ENCODE measurements at places on chromosomes 7 and 10. TPM values are rescaled to one million over a fixed set of nuclear protein-coding genes. Genes with fewer than 3 reads are reported as not detected.

DNA sequence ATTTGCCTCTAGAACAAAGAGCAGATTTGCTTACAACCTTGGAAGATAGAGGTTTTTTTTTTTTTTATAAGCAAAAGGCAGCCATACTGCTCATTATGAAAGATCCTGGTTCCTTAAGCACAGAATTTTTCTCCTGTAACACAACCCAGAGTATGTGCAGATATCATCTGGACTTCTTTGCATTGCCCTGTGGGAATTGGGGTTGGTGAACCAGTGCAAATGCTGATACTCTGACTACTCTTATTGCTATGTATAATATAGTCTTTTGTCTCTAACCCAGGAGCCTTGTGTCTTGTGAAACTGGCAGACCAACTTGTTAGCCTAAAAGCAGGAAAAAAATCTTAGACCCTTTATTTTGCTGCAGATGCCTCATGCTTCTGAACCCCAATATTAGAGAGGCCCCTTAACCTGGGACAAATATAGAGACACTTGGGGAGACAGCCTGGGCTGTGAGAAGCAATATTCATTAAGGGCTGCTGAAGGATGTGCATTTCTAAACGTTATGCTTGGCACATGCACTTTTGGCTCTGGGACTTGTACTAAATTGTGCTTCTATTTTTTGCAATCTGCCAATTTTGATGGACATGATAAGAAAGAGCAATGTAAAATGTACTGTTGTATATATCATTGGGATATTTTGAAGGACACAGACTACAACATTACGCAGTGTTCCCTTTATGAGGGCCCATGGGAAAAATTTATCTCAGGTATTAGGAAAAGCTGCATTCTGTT is 78.9 kb downstream of the ANLN start:
- no peaks in the 10 kb centered on the region for H3K4me1 ChIP-seq
- H3K36me3 ChIP-seq, result peaks cover 4% of the 10 kb centered on the region
- no peak overlapping the region for H3K4me3 ChIP-seq
- no peak overlapping the region for H3K27ac ChIP-seq
- H3K27me3 ChIP-seq, result no peaks in the 10 kb centered on the region

DNA sequence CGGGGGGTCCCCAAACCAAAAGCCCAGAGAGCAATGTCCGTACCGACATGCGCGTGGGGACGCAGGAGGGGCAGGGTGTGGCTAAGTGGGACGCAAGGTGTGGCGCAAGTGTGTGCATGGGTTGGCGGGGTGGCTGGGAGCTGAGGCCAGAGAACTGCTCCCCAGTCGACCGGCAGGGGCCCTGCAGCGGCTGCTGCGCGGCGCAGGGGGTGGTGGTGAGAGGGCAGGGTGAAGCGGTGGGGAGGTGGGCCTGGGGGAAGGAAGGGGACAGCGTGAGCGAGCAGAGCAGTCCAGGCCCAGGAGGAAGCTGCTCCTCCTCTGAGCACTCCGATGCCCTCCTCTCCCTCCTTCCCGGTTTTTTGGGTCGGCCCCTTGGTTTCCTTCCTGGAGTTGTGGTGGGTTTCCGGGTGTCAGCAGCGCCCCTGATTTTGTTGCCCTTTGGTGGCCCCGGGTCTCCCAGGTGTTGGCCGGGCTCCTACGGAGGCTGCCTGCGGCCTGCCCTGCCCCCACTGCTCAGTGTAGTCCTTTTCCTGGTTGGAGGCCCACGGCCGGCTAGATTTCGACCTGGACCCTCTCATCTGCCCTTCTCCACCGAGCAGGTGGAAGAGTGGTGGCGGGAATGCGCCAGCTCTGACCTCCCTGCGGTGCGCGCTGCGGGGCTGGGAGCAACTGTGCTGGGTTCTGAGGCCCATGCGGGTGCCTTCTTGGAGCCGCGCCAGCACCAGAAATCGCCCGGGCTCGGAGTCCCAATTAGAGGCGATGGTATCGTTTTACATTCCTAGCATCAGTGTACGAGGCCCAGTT is 40.5 kb upstream of the COMTD1 start:
- no peaks in the 10 kb centered on the region for H3K4me1 ChIP-seq
- no peak overlapping the region for H3K27ac ChIP-seq
- peak; percentile 55 for DNase-seq
- H3K36me3 ChIP-seq, result no peaks in the 10 kb centered on the region
- H3K4me3 ChIP-seq, result no peak overlapping the region

The RASSF4 gene
- 11.5 TPM for total RNA-seq

DNA sequence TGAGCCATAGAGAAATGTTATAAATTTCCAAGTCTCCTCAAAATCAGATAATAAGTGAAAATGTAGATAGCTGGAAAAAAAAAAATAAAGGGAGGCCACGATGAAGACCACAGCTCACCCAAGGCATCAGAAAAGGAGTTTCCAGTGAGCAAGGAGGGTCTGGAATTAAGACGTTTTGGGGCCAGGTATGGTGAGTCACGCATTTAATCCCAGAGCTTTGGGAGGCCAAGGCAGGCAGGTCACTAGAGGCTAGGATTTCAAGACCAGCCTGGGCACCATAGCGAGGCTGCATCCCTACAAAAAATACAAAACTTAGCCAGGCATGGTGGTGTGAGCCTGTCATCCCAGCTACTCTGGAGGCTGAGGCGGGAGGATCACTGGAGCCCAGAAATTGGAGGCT is 65.5 kb downstream of the ASB13 start:
- H3K36me3 ChIP-seq, result no peaks in the 10 kb centered on the region
- no peak overlapping the region for H3K4me3 ChIP-seq
- H3K27ac ChIP-seq, result no peak overlapping the region
- H3K4me1 ChIP-seq, result no peaks in the 10 kb centered on the region

DNA sequence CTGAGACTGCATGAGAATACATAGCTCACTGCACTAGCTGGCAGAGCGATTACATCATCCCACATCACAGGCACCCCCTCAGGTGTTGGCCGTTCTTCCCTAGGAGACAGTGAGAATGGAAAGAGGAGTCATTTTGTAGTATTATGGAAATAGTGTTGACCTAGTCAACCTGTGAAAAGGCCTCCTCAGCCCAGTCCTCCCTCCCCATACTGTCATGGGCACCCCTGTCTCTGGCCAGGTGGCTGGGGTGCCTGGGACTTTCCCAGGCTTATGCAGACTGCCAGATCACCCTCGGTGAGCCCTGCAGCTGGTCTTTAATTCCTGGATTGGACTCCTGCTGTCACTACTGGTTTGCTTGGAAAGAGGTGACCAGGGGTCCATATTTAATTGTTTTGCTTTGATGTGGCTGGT is 4.0 kb downstream of the INPP5A start:
- no peak for DNase-seq
- peaks cover 2% of the 10 kb centered on the region for H3K36me3 ChIP-seq
- H3K4me1 ChIP-seq, result no peaks in the 10 kb centered on the region
- no peak overlapping the region for H3K27ac ChIP-seq
- H3K27me3 ChIP-seq, result no peaks in the 10 kb centered on the region
- H3K4me3 ChIP-seq, result no peak overlapping the region

The EBLN1 gene
- not detected for total RNA-seq

GRCh38 chr10:63628526-63629362 is 107.5 kb downstream of the REEP3 start:
- H3K4me3 ChIP-seq, result peak overlapping the region; percentile 85
- peak overlapping the region; percentile 95 for H3K27ac ChIP-seq
- DNase-seq, result peak; percentile 53
- H3K4me1 ChIP-seq, result peaks cover 2% of the 10 kb centered on the region

The PIK3CG gene
- not detected for total RNA-seq

- no peaks in the 10 kb centered on the region for H3K27me3 ChIP-seq
- DNase-seq, result no peak
- H3K27ac ChIP-seq, result no peak overlapping the region
- H3K4me3 ChIP-seq, result no peak overlapping the region
- peaks cover 6% of the 10 kb centered on the region for H3K36me3 ChIP-seq
Observed at GRCh38 chr7:134784251-134785049, 5.0 kb downstream of the CALD1 start.

The EVX1 gene
- total RNA-seq, result not detected

GRCh38 chr7:102864958-102865357 is 47.8 kb upstream of the LRRC17 start:
- no peaks in the 10 kb centered on the region for H3K36me3 ChIP-seq
- no peaks in the 10 kb centered on the region for H3K27me3 ChIP-seq
- H3K4me3 ChIP-seq, result no peak overlapping the region
